Fibroblast of villous mesenchyme (primary cell): ENCODE measurements at places on chromosomes 6 and 20. TPM values are rescaled to one million over a fixed set of nuclear protein-coding genes. Genes with fewer than 3 reads are reported as not detected.

DNA sequence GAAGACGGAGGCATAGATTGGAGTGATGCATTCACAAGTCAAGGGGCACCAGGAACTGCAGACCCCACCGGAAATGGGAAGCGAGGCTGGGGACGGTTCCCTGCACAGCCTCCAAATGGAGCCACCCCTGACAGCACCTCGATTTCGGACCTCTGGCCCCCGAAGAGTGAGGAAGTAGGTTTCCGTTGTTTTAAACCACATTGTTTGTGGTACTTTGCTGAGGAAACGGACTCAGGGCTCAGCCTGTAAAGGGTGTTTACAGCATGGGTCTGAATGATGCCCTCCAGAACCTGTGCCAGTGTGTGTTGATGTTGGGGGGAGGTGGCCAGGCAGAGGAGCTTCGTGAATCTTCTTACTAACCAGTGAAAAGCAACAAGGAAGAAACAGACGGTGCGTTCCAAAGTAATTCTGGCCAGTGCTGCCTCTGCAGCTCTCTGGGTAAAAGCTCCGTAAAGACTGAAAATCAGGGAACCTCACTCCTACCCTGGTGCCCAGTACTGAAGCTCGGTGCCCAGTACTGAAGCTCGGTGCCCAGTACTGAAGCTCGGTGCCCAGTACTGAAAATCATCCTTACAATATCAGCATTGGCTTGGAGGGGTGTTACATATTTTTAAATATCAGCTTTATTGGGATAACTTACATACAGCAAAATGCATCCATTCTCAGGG is 30.1 kb upstream of the CCR6 start:
- no peak for DNase-seq

- peak; percentile 18 for DNase-seq
These were observed 63.8 kb upstream of the TINAG start for GRCh38 chr6:54244430-54244829.

DNA sequence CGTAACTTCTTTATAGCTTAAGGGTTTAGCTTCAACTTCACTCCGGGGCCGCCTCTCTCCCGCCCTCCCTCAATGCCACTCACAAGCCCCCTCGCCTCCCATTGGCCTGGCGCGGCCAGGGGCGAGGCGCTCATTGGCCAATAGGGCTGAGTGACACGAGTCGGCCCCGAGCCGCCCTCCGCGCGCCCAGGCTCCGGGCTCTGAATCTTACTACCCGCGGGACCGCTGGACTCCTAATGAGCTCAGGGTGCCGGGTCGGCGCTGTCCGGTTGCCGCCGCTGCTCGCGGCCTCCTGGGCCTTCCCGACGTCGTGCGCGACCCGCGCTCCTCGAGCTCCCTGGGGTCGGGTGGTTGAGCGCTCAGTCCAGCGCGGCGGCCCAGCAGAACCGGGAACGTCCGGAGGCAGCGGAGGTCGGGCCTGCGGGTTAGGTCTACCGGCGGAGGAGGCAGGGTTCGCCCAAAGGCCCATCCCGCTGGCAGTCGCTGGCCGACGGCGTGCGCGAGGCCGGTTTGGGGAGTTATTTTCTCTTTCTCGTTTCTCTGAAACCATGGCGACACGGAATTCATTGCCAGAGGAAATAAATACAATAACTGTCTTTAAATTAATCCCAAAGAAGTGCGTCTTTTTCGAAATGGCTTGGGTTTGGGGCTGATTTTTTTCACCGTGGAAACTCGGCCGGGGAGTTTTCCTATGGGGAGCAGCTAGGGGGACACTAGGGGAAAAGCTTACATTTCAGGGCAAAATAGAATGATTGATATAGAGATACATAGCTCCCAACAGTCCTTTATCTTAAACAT is at the start of gene SIM1:
Gene SIM1, minus strand, starts transcription at position 19 of the 798 bp plus-strand sequence. CDS start 1,453 bp downstream, outside the sequence.
- peak; percentile 62 for DNase-seq

DNA sequence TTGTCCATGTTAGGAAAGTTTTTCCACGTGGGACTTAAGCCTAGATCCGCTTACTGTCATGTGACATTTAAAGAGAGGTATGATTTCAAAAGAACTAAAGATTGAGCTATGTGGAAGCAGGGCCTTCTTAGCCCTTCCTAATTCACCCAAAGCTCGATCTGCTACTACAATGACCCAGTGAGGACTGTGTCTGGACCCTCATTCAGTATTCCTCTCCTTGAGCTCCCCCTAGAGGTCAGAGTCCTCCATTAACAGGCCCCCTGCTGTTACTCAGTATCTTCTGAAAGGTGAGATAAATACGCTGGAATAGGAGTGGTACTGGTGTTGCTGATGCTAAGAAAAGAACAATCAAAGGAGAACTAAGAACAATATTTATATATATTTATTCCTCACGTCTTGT is 414.0 kb downstream of the GJA1 start:
- DNase-seq: peak; percentile 84

GRCh38 chr6:3755637-3756545 is 4.4 kb upstream of the PXDC1 start:
- DNase-seq: no peak

Gene PABPC1L
- 10.8 and 11.0 TPM in 2 replicates for total RNA-seq

Gene ADGRB3
- under 0.01 and 0.32 TPM in 2 replicates for total RNA-seq
